ENCODE measurements at places on chromosomes 4 and X.

- DNase-seq: no peak
These were observed 142.9 kb upstream of the MBNL3 start for GRCh38 chrX:132631579-132632232.

DNA sequence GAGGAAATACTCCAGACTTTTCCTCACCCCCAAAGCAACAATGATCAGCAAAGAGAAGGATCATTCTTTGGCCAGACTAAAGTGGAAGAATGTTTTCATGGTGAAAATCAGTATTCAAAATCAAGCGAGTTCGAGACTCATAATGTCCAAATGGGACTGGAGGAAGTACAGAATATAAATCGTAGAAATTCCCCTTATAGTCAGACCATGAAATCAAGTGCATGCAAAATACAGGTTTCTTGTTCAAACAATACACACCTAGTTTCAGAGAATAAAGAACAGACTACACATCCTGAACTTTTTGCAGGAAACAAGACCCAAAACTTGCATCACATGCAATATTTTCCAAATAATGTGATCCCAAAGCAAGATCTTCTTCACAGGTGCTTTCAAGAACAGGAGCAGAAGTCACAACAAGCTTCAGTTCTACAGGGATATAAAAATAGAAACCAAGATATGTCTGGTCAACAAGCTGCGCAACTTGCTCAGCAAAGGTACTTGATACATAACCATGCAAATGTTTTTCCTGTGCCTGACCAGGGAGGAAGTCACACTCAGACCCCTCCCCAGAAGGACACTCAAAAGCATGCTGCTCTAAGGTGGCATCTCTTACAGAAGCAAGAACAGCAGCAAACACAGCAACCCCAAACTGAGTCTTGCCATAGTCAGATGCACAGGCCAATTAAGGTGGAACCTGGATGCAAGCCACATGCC, 89.7 kb downstream of the TET2 start:
- DNase-seq: no peak

DNA sequence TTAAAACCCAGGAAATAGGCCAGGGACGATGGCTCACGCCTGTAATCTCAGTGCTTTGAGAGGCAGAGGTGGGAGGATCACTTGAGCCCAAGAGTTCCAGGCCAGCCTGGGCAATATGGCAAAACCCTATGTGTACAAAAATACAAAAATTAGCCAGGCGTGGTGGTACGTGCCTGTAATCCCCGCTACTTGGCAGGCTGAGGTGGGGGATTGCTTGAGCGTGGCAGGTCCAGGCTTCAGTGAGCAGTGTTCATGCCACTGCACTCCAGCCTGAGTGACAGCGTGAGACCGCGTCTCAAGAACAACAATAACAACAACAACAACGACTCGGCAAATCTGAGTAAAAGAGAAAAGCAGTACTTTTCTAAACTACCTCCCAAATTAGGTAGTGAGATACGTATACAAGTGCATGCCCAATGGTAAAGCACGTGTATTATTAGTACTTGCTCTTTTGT, 13.0 kb upstream of the NDUFC1 start:
- no peak for DNase-seq

GRCh38 chr4:38896940-38897339, 29.3 kb downstream of the FAM114A1 start:
- DNase-seq: no peak

DNA sequence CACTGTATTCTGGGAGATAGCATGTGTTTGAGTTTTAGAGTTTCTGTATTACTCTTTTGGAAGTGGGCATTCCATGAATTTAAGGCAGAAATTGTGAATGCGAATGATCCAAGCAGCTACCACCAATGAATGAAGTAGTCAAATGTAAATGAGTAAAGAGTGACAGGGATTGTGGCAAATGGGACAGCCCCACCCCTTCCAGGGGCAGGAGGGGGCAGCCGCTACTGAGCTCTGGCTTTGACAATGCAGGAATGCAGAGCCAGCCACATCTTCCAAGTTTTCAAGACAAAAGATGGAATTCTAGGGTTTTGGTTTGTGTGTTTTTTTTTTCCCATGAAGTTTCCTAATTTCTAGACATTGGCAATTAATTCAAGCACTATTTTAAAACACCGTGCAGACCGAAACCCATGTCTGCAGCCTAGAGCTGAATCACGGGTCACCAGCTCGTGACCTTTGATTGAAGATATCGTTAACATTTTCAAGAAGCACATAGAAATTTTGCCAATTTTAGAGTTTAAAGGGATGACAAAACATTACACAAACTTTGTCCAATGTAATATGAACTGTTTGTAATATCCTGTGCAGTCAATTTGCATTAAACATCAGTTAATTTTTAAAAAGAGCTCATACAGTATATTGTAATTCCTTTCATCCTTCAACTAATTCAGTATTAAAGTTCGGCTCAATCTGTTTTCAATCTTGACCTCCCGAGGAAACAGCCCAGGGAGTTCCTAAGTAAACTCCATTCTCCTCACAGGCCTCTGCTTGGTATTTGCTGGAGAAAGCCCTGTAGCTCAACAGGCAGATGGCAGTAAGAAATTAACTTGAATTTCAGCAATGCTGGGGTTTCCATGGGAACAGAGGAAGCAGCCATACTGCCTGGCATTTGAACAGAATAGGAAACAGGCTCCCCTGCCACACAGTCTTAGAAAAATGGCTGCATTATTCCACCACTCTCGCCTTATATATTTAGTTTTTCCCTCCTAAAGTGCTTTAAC, 83.4 kb downstream of the UCHL1 start:
- DNase-seq: no peak

- no peak for DNase-seq
These were observed 127.5 kb upstream of the GIMD1 start for GRCh38 chr4:106496061-106496460.

DNA sequence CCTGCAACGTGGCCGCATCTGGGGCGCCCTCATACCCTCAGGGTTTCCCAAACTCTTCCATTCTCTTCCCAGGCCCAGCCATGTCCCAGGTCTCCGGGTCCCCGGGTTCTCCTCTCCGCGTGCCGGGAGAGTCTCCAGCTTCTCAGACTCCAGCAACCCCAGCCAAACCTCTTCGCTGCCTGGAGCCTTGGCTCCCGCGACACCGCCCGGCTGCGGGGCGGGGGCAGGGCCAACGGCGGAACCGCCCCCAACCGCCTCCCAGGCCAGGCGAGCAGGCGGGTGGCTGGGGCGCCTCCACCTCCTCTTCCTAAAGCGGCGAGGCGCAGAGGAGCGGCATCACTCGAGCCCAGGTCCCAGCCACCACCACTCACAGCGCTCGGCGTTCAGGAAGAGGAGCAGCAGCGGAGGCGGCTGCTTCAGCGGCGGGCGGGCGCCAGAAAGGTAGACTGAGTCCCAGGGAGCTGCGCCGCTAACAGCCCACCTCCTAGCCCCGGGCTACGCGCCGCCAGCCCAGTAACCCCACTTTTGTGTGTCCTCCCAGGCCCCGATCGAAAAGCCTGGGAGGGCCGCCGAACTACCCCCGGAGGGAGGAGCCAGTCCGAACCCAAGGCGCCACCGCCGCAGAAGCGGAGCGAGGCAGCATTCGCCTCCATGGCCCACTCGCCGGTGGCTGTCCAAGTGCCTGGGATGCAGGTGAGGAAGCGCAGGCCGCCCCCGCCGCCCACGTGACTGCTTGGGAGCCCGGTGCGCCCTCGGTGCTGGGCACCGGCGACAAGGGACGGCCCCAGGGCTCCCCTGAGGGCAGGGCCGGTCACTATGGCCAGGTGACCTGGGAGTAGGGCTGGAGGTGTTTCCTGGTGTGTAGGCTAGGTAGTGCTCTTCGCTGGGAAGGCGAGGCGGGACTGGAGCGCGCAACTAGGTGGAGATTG, at the start of gene STK26:
Gene STK26 (plus strand): TSS at position 336 of the 929 bp plus-strand sequence. CDS start 316 bp downstream, at position 652.
- no peak for DNase-seq

DNA sequence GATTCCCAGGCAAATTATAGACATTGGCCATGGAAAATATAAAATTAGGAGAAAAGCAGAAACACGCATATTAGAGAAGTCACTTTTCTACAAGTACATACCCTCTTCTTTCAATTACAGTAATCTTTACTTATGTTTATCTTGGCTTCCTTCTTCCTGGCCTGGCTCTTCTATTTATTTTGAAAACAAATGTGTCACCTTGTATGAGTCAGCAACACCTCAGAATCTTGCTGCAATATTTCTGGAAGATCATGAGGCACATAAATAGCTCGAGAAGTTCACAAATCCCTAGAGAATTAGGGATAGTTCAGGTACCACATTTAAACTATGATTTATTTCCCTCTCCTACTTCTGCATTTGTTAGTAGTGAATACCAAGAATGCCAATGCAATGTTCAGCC, 124.6 kb downstream of the ANOS1 start:
- DNase-seq: no peak

DNA sequence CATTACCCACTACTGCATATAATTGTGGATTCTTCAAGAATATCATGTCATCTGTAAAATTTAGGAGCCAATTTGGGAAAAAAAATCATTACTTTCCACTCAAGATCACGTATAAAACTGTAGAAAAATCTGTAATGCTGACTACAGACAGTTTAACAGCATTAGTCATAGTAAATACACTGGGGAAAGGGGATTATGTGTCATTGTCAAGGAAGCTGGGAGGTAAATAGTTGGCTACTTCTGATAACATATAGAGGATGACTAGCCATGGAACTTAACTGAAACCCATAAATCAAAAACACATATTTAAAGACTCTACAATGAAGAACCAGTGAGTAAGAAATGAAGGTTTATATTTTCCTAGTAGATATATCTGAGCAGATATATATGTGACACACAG, 1666.4 kb upstream of the IGFBP7 start:
- no peak for DNase-seq

- DNase-seq: no peak
These were observed 20.9 kb upstream of the USP27X start for GRCh38 chrX:49858341-49858740.

GRCh38 chr4:77393996-77394395, 211.6 kb upstream of the CXCL13 start:
- DNase-seq: no peak

DNA sequence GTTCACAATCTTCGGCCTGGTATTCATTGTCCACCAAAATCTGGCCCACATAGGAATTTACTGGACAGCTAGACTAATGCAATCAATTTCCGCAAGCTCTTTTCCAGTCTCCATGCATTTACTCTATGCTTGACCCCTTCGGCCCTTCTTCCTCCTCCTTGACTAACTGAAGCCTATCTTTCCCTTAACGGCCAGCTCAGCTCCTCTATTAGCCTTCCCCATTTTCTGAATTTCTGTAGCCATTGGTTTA, 1.2 kb upstream of the PHKA2 start:
- DNase-seq: no peak

- no peak for DNase-seq
These were observed 195.7 kb upstream of the IL1RAPL1 start for GRCh38 chrX:28391528-28391927.

DNA sequence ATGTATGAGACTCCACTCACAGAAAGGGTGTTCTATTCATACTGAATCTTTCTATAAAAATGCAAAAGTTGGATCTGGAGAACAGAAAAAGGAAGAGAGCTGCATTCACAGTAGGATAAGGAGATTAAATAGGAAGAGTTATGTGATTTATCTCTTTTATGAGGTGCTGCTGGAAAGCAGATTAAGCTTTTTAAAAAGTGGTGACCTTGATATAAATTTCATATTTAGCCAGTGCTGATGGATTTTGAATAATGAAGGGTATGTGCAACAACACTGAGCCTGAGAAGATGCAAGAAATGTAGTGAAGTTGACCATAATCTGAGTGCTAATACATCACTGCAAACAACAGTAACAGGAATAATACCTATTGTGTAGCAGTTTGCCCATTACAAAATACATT, 795.6 kb downstream of the IL1RAPL1 start:
- DNase-seq: no peak

DNA sequence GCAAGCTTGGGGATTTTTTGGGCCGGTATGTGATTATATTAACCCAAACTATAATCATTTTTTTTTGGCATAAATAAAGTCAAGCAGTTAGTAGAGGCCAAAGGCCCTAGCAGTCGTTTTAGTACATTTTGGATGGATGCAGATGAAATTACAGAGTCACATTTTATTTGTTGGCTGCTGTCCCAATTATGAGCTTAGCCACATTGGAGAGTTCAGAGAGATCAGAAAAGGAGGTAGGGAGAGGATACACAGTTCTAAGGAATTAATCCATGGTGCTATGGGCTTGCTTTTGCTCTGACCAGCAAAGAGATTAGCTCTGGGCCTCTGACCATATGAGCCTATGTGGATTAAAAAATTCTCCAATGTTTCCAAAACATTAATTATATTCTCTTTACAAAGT, 395.1 kb downstream of the RAPGEF2 start:
- no peak for DNase-seq

DNA sequence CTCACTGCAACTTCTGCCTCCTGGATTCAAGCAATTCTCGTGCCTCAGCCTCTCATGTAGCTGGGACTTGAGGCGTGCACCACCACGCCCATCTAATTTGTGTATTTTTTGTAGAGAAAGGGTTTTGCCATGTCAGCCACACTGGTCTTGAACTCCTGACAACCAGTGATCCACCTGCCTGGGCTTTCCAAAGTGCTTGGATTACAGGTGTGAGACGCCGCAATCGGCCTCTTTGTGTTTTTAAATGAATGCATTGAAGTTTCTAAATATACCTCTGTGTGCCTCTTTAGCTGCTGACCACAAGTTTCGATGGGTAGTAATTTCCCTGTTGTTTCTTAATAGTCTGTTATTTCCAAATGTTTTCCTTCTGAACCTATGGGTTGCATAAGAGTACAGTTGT, 765.3 kb upstream of the GRIA3 start:
- DNase-seq: no peak

- no peak for DNase-seq
These were observed 19.3 kb downstream of the YIPF7 start for GRCh38 chr4:44632089-44632488.

GRCh38 chr4:140102421-140102820, 51.6 kb downstream of the MAML3 start:
- DNase-seq: no peak

- no peak for DNase-seq
These were observed 22.7 kb downstream of the JAKMIP1 start for GRCh38 chr4:6177587-6178197.

DNA sequence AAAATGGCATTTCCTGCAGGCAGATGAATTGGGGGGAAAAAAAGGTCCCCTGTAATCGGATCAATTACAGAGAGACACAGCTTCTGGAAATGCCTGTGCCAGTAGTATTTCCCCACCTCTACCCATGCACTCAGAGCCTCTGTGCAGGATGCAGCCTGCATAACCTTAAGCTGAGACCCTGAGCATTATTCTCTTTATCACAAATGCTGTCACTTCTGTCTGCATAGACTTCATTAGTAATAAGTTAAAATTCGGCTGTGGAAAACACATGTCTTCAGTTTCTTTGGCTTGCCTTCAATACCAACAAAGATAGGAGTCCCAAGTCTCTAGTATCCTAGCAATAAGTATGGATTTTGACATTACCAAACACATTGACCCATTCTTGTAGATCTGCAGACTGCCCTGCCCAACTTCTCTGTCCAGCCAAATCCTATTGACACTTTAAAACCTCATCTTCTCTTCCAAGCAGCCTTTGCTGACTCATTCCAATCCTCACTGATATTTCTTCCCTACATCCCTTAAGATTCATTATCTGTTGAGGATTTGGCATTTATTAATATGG, 70.8 kb downstream of the LUZP4 start:
- DNase-seq: no peak

- DNase-seq: no peak
These were observed 85.2 kb downstream of the FHDC1 start for GRCh38 chr4:153021276-153021675.

GRCh38 chr4:55876387-55876786, 22.9 kb downstream of the EXOC1 start:
- no peak for DNase-seq

- DNase-seq: no peak
These were observed 33.6 kb upstream of the BMPR1B start for GRCh38 chr4:94724016-94724790.

Measured in glomerular endothelial cell (primary cell).